ENCODE measurements at places on chromosomes 3 and 15. TPM values are rescaled to one million over a fixed set of nuclear protein-coding genes. Genes with fewer than 3 reads are reported as not detected.

DNA sequence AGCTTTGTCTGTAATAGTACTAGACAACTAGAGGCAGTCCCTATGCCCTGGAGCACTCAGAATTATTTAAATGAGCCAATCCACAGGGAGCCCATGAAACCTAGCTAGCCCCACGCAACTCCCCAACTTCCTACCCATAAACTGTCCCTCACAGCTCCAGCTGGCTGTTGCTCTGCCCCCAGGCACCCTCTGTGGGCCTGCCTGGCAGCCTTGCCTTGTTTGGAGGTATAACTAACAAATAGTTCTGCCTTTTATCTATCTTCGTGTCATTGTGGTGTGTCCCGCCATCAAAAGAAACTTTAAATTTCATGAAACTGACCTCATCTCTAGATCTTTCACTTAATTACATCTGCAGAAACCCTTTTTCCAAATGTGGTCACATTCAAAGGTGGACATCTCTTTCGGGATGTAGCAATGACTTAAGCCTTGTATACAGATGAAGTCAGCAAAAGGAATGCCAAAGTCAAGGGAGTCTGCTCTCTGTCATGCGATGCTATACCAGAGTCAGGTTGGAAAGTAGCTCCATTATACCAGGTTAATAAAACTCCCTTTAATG is 1.8 kb upstream of the RTP3 start:
- no peak for DNase-seq

DNA sequence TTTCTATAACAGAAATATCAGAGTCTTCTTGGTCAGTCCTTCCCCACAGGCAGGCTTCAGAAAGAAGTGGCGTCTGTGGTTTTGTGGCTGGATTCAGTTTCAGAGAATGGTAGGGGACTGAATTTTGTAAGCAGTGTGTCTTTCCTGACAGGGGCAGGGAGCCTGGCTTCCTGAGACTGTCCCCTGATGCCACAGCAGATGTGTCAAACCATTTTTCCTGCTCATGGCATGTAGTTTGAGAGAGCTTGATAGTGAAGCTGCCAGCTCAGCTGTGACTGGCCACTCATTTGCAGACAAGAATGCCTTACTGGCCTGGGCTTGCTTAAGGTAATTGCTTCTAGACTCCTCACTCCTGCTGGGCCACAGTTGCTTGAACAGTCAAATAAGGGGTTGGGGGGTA is 26.4 kb downstream of the LARS2 start:
- no peak for DNase-seq

DNA sequence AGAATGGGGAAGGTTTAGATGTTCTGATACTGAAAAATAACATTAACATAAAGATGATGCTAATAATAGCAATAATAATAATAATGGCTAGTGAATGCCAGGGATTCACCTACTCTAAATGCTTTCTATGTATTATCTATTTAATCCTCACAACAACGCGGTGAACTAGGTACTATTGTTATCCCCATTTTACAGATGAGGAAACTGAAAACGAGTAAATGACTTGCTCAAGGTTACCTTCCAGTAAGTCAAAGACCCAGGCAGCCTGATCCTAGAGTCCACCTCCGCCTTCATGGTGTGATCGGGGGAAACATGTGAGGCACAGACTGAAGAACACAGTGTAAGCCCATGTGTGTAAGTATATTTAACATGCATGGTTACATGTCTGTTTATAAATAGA is 30.4 kb downstream of the LRRC2 start:
- DNase-seq: no peak

DNA sequence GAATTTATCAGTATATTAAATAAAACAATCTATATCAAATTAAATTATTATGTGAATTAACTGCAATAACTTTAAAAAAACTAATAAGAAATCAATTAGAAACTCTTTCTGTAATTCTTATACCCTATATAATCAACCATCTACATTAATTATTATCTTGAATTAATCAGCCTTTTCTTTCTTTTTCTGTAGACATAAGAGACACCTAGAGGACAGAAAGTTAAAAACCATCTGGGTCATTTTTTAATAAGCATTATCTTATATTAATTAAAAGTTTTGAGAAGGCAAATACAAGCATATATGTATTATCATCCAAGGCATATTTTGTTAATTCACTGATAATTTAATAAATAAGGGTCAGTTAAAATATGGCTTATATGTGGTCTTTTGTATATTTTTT is 24.2 kb upstream of the SLC25A26 start:
- DNase-seq: no peak

DNA sequence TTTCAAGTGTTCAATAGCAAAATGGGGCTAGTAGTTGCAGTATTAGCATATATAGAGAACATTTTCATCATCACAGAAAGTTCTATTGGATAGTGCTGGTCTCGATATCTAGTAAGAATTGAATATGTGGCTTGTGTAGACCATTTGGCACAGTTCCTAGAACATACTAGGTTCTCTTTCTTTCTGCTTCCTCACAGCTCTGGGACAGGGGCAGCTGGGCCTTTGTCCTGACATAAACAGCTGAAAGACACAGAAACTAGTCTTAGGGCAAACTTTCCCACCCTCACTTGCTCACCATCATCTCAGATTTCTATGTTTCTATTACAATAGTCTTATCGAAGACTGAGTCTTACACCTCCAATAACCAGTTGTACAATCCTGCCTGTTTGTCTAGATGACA is 63.7 kb upstream of the DLG1 start:
- DNase-seq: no peak

DNA sequence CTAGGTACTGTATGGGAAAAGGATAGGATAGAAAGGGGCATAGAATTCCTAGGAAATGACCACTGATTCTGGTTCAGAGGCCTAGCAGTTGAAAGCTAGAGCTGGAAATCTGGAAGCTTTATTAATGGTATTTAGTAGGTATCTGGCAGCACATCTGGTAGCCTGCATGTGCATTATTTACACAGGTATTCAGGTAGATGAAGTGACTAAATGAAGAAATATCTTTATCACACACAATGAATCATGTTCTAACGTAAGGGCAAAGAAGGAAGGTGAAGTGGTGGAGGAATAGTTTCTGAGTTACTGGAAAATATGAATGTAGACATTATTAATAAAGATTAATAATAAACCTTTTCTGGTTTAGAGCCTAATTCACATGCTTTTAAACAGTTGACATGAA is 119.9 kb downstream of the MBNL1 start:
- no peak for DNase-seq

DNA sequence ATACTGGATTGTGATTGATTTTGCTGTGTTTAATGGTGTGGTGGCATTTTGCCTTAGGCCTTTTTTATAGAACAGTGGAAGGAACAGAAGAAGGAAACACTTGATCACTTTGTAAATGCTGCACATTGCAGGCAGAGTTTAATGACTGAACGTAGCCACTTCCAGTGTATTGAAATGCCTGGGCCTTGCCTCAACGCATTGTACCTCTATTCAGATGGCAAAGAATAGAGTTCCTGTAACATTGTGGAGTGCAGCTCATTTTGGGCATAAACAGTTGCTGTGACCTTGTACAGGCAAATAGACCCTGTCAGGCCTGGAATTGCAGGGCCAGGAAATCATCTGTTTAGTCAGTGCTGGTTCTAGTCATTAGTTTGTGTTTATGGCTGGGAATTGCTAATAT is 225.0 kb downstream of the EPHA3 start:
- no peak for DNase-seq

GRCh38 chr3:37752649-37753025 is 109.0 kb upstream of the CTDSPL start:
- no peak for DNase-seq

DNA sequence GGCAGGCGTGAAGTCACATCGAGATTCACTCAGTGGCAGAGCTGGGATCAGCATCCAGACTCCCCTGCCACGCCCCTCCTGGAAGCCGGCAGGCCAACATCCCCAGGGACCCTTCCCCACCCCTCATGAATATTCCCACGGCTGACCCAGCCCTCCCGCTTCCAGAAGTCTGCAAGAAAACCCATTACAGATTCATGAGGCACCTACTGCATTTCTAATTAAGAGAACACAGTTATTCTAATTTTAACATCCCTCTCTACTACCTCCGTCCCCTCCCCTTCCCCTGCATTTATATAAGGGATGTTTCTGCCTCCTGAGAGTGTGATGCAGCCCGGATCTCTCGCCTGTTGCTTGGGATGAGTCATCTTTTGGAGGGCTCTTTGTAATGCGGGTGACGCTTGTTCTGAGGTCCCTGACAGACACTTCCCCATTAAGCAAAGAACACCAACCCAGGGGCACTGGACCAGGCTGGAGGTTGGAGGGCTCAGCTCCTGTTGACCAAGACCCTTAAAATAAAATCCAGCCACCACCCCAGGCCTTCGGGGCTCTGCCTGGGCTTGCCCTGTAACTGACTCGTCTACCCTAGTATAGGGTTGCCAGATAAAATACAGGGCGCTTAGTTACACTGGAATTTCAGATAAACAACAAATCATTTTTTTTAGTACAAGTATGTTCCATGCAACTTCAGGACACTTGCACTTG is 118.7 kb downstream of the NUP210 start:
- DNase-seq: no peak

DNA sequence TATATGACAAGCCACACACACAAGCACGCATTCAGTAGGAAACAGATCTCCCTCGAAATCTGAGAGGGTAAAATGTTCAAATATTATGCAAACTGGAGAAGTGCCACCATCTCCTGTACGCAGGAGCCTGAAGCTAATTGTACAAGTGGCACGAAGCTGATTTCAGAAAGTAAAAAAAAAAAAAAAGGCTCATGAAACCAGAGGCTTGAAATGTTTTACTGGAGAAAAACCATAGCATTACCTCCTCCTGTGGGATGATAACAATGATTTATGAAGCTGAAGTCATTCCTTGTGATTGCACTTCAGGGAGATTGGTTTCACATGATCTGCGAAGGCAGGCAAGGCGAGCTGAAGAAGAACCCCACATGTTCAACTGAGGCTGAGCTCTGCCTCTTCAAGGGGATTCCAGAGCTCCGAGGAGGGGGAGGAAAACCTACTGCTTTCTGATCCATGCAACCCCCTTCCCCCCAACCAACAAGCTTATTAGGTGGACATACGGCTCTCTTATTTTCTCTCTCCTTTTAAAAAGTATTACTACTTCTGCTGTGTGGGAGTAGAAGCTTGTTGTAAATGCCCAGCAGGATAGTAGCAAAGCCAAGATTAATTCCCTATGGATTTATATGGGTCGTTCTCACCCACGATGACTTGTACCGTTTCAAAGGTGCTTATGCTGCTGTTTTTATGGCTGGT is 101.1 kb downstream of the GREM1 start:
- peak; percentile 8 for DNase-seq

DNA sequence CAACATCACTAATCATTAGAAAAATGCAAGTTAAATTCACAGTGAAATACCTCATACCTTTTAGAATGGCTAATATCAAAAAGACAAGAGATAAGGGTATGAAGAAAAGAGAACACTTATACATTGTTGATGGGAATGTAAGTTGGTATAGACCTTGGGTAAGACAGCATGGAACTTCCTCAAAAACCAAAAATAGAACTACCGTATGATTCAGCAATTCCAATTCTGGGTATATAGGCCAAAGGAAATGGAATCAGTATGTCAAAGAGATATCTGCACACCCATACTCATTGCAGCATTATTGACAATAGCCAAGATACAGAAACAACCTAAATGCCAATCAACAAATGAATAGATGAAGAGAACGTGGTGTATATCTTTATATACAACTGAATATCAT is 166.8 kb upstream of the LRRN1 start:
- DNase-seq: no peak

GRCh38 chr3:5255404-5256344 is 68.2 kb downstream of the EDEM1 start:
- no peak for DNase-seq

- DNase-seq: peak; percentile 36
These were observed 1.0 kb downstream of the CPNE9 start for GRCh38 chr3:9704347-9705322.

DNA sequence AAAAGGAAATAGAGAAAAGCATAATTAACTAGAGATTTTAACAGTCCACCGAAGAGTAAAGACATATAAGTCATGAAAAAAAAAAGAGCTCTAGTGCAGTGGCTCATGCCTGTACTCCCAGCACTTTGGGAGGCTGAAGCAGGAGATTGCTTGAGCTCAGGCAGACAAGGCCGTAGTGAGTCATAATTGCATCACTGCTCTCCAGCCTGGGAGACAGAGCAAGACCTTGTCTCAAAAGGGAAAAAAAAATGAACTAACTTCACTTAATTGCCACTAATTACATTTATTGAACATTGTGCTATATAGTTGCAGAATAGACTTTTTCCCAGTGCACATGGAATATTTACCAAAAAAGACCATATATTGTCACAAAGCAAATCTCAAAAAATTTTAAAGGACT is 221.8 kb downstream of the CBLB start:
- no peak for DNase-seq

GRCh38 chr3:155661760-155662159 is 83.1 kb downstream of the PLCH1 start:
- DNase-seq: no peak

DNA sequence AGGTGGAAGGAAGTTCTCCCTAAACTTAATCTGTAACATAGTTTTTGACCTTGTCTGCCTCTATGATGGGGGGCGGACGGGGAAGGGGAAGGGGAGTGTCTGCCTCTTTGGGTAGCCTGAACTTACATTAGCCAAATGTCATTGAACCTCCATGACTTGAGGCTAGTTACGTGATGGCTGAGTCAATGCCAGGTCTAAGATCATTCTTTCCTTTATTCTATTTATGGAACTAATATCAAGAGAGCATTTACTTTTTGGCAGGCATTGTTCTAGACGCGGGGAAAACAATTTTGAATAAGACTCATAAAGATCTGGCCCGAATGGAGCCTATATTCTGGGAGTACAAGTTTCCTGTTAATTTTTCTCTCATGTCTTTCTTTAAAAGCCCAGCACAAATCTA is 340.7 kb upstream of the C2CD4B start:
- DNase-seq: no peak

- no peak for DNase-seq
These were observed 141.6 kb downstream of the PLCH1 start for GRCh38 chr3:155603302-155603701.

DNA sequence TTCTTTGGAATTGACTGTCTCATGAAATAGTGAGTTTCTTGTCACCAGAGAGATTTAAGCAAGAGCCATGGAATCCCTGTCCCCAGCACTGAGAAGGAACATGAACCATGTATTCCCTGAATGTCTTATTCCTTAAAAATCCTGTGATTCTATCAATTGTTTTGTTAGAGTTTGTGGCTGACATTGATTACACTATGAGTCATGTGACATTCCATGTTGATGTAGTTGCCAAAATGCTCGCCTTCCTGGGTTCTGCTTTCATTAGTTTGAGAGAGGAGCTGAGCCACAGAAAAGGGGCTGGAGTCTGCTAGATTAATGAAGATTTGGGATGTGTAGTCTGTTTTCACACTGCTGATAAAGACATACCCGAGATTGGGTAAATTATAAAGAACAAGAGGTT is 294.9 kb upstream of the CTDSPL start:
- no peak for DNase-seq

GRCh38 chr15:41772720-41773331 is 1.5 kb upstream of the MAPKBP1 start:
- peak; percentile 64 for DNase-seq

The ZNF385D gene
- 0.49 TPM for total RNA-seq

The PIGZ gene
- 9.4 TPM for total RNA-seq

The ZPLD1 gene
- total RNA-seq: not detected

The CSPG5 gene
- total RNA-seq: 0.54 TPM

The NPAP1 gene
- 1.5 TPM for total RNA-seq

The SLC2A2 gene
- total RNA-seq: not detected

The LARP6 gene
- total RNA-seq: 123 TPM

The TRPM1 gene
- total RNA-seq: not detected

All from thyroid gland (tissue), 4 donors.